ENCODE measurements at places on chromosomes 13 and 19.

DNA sequence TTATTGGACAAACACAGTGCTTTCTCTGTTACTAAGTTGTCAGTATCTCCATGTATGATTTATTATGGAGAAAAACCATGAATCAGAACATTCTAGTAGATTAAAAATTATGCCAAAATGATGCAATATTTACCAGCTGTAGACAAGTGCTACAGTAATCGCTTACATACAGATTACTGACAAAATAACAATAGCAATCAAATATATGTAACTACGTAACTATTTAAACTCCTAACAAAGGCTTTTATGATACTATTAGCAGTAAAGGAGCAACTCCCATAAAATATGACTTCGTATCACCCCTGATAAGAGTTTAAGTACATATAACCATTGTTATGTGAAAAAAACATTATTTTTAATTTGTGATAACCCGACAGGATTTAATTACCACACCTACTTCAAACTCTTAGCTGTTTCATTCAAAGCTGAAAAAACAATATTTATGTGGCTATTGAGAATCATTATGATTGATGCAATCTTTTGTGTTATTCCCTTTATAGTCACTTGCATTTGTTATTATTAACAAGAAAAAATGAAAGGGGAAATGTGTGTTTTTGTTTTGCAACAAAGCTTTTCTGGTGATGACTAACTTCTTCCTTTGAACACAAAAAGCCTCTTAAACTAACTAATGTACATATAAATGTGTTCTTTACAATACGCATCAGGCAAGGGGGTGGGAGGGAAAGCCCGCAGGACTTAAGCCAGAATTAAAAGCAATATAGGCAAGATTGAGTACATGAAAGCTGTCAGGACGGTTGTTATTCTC lies 147.4 kb downstream of the ABCC4 start:
- no peak for DNase-seq

DNA sequence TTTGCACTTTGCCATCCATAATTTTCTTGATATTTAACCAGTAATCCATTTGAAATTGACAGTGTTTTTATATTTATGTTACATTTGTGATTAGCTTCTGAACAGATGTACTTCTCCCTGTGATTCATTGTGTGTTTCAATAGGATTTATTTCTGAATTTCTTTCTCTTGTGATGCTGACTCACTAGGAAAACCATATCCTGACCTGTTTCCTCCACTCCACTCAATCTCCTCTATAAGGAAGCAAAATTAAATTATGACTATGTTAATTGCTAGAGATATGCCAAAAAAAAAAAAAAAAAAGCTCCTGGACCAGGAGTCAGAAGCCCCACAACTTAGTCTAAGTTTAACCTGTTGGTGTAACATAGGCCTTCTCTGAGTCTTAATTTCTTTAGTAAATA lies 614.6 kb upstream of the SPRY2 start:
- no peak for DNase-seq

DNA sequence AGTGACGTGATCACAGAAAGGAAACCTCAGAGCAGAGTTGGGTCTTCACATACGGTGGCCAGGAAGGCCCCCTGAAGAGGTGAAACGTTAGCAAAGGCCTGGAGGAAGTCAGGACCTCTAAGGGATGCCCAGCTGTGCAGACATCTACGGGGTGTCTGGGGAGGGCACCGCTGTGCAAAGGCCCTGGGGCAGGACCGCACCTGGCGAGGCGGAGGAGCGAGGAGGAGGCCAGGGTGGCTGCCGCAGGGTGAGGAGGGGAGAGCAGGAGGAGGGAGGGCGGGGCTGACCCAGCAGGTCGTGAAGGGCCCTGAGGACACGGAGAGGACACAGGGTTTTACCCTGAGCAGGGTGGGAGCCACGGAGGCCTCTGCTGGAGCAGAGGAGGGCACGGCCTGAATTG lies 11.8 kb upstream of the MADCAM1 start:
- no peak for DNase-seq

GRCh38 chr19:13615890-13616289 lies 109.6 kb upstream of the CACNA1A start:
- DNase-seq = no peak

GRCh38 chr13:34414616-34415015 lies 527.5 kb upstream of the NBEA start:
- DNase-seq = no peak

DNA sequence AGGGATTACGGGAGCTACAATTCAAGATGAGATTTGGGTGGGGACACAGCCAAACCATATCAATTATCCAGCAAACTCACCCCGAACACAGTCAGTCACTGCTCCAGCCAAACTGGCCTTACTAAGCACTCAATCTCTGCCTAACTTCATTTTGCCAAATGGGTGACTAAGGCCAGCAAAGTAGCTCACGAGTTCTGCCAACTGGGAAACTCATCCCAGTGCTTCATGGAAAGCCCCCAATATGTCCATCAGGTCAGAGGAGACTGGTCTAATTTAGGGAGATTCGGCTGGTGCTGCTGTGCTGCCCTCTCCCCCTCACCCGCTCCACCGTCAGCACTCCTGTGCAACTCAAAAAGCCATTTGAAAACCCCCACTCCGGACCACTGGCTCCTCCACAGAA lies 324.0 kb downstream of the FOXO1 start:
- DNase-seq = no peak

DNA sequence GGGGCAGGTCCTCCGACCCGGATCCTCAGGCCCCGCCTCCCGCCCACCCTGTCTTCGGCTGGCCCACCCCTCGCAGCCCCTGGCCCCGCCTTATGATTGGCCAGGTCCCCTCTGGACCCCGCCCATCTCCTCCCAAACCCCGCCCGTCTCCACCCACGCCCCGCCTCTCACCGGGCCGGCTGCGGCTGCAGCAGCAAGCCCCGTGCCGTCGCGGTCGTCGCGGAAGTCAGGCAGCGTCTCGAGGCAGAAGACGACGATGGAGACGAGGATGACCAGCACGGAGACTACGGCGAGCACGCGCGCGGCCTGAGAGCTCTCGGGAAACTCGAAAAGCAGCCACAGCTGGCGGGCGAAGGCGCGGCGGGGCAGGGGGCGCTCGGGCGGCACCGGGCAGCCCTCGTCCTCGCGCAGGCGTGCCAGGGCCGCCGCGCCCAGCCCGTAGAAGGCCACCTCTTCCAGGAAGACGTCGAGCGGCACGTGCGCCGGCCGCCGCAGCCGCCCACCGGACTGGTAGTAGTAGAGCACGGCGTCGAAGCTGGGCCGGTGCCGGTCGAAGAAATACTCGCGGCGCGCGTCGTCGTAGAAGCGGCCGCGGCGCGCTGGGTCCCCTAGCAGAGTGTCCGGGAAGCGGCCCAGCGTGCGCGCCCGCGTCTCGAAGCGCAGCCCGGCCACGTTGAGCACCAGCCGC lies 495 bp downstream of the KCNA7 start:
- DNase-seq = no peak

DNA sequence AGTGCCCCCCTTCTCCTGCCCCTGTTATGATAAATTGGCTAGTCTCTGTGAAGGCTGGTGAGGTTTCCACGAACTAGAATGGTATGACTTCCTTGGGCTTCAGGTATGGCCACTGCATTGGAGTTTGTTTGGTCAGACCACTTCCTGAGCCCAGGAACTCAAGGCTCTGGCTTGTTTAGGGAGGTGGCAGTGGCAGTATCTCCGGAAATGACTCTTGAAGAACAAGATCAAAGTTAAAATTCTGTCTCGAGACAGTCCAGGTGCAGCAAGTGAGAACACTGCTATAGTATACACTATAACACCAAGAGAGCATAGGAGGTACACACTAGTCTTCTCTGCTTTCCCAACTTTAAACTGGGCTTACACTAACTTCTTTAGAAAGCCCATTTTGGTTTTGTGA lies 309.1 kb downstream of the KLF12 start:
- DNase-seq = no peak

DNA sequence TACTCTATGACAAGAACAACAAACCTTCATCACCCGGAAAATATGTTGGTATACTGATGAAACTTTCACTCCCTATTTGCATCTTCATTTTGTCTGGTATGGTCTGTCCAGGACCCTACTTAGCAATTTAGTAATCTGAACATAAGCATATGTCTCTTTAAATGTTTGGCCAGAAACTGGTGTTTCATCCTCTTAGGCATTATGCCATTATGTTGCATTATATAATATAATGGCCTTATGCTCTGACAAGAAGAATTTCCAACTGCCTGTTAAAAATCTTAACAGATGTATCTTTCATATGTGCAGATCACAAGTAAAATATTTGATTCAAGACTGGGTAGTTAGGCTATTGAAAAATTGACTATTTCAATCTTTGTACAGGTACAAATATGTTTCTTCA lies 610.6 kb upstream of the PRR20A start:
- no peak for DNase-seq

DNA sequence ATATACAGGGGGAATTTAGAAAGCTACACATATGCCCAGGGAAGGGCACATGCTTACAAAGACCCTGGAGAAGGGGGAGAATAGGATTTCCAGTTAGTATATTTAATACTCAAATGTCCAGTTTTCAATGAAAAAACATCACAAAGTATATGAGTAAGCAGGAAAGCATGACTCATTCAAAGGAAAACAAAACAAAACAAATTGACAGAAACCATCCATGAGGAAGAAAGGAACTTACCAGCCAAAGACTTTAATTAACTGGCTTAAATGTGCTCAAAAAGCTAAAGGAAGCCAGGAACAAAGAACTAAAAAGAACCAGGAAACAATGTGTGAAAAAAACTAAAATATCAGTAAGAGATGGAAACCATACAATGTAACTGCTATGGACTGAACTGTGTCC lies 716.2 kb upstream of the ARGLU1 start:
- DNase-seq = no peak

DNA sequence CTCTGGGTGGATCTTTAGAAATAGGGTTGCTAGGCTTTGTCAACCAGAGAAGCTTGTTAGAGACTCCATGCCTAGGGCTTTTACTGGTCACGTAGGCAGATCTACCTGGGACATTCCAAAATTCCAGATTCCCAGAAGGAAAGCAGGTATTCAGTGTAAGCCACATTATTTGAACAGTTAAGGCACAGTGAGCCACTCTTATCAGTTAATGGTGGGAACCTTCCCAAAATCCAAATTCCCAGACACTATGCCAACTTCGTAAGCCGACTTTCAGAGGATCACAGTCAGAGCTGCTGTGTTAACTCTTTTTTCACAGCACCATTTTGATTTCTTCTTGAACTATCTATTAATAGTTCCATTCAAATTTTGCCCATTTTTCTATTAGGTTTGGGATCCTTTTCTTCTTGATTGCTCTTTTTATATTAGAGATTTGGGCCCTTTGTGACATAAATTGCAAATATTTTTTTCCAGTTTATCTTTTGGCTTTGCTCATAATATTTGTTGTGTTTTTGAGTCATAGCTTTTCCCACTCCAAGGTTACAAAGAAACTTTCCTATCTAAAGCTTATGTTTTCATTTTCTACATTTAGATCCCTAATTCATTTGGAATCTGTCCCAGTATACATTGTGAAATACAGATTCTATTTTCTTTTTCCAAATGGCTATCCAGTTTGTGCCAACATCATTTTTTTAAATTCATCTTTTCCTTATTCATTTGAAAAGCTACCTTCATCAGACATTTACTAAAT lies 77.3 kb downstream of the DHRS12 start:
- DNase-seq = no peak
